ENCODE measurements at places on chromosomes 4 and X.

- DNase-seq, result peak; percentile 5
Measured at GRCh38 chr4:144174401-144175067, 34.0 kb upstream of the GYPA start.

GRCh38 chr4:122625156-122625555 is 4.3 kb upstream of the IL21 start:
- DNase-seq, result no peak

GRCh38 chrX:119236623-119237561 is 807 bp downstream of the PGRMC1 start:
- peak; percentile 31 for DNase-seq

DNA sequence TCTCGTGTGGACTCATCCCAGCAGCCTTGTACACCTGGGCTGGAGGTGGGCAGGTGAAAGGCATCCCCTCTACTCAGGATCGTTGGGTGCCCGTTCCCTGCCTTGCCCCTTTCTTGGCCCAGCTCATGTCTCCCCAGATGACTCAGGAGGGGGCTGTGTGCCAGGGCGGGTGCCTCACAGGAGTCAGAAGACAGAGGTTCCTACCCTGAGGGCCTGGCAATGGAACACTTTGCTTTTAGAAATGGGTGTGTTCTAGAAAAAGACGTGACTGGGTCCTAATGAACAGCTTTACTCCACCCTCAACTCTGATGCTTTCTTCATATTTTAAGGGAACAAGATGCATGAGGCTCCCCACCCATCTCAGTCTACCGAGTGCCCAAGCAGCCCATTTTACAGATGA is 22.5 kb upstream of the TRIM2 start:
- DNase-seq, result no peak

DNA sequence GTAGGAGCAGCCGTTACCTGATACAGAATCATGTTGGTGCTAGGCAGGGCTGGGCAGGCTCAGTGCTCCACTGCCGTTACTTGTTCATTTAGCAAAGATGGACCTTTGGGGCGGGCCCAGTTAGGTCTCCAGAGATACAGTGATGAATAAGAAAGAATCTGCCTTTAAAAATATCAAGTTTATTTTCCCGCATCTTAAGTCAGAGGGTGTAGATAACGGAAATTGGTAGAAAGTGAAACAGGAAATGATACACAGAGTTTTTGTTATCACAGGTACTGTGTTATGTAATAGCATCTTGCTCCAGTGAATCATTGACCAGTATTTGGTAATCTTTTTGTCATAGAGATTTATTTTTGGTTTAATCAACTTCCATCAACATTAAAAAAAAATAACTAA is 5.5 kb downstream of the TMEM131L start:
- DNase-seq, result peak; percentile 56

GRCh38 chrX:13547671-13548070 is 21.7 kb upstream of the EGFL6 start:
- no peak for DNase-seq

- DNase-seq, result no peak
Measured at GRCh38 chrX:17361620-17362019, 13.4 kb upstream of the NHS start.

DNA sequence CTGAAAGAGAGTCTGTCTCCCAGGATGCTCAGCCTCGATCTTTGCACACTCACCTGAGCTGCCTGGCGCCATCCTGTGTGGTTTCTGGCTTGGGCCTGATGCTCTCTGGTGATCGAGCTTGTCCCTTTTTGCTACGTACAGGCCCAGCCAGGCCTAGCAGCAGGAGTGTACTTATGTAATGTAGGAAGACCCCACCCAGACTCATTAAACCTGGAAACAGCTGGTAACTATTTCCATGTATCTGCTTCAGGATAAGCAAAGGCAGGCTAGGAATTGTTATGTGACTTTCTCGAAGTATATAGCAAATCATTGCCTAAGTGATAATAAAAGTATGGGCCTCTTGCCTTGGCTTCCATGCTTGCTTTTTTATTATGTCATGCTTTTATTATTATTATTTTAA is 18.6 kb upstream of the ARSJ start:
- no peak for DNase-seq

GRCh38 chr4:125184116-125184515 is 130.6 kb upstream of the FAT4 start:
- DNase-seq, result no peak

- no peak for DNase-seq
Measured at GRCh38 chrX:47802589-47802988, 34.1 kb upstream of the ZNF81 start.

DNA sequence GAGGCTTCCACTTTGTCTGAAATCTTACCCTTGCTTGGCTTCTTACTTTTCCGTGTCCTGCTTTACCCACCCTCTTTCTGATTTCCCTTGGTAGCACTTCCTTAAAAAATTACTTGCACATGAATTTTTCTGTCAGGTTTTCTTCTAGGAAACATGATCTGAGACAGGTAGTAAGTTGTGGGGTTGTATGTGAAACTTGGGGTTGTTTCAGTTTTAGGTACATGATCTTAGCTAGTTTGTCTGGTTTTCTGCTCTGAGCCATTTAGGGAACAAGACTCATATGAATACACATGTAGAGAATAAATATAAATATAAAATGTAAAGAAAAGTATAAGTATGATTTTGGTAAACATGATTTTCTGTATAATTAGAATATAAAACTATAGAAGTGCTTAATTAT is 17.4 kb upstream of the ARMCX2 start:
- no peak for DNase-seq

DNA sequence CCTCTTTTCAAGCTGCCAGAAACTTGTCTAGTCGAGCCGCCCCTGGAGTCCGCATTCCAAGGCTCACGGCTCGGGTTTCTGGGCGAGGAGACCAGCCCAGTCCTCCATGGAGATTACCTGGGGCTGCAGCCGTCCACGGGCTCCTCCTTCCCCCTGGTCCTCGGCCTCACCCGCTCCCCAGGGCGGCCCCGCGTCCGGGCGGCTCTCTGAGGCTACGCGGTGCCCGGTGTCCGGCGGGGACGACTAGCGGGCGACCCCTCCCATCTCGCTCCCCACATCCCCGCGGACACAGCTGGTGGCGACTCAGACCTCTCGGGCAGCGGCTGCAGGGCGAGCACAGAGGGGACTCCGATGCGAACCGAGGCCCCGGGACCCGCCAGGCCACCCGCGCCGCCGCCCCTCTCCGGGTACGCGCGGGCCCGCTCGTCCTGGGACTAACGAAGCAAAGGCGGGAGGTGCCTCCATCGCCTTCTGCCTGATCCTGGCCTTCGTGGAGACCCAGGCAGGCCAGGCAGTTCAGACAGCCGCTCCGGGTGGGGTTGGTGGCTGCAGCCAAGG is 159.4 kb downstream of the TRAM1L1 start:
- DNase-seq, result no peak

DNA sequence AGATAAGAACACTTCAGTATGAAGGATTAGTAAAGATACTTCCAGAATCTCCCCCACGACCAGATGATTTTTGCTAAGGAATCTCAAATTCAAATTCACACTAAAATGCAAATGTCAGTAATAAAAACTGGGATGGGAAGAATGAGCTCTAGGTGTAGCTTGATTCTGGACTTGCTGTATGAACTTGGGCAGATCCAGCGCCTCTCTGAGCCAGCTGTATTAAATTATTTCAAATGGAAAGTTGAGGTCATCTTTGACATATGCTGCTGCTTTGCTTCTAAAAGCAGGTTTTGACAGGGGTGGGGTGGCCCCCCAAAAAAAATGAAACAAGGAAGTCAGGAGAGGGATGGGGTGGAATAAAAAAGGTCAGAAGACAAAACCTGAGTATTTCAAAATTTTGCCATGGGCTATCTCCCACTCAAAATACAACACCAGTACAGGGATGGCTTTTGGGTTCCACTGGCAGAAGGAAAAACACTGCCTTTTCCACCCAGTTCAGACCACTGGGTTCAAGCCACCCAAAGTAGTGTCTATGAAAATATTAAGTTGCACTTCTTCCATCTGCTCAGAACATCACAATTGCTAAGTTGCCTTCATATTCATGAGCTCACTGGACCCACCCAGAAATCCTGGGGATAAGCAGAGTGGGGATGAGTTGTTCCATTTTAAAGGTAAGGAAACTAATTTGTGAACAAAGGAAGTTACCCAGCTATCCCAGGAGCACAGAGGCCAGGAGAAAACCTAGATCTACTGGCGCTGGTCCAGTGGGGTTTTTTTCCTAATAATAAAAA is 47.7 kb downstream of the ARHGEF9 start:
- DNase-seq, result no peak

- DNase-seq, result no peak
Measured at GRCh38 chr4:153154007-153154975, 50.0 kb upstream of the TRIM2 start.

- peak; percentile 25 for DNase-seq
Measured at GRCh38 chr4:81652069-81652478, 180.4 kb upstream of the RASGEF1B start.

- DNase-seq, result no peak
Measured at GRCh38 chr4:4496592-4497372, 45.1 kb downstream of the STX18 start.

- DNase-seq, result no peak
Measured at GRCh38 chrX:132426695-132427281, 62.0 kb downstream of the MBNL3 start.

- DNase-seq, result no peak
Measured at GRCh38 chrX:133959972-133960371, 25.4 kb downstream of the GPC3 start.

GRCh38 chr4:74367656-74368290 is 2.8 kb downstream of the EREG start:
- DNase-seq, result no peak

DNA sequence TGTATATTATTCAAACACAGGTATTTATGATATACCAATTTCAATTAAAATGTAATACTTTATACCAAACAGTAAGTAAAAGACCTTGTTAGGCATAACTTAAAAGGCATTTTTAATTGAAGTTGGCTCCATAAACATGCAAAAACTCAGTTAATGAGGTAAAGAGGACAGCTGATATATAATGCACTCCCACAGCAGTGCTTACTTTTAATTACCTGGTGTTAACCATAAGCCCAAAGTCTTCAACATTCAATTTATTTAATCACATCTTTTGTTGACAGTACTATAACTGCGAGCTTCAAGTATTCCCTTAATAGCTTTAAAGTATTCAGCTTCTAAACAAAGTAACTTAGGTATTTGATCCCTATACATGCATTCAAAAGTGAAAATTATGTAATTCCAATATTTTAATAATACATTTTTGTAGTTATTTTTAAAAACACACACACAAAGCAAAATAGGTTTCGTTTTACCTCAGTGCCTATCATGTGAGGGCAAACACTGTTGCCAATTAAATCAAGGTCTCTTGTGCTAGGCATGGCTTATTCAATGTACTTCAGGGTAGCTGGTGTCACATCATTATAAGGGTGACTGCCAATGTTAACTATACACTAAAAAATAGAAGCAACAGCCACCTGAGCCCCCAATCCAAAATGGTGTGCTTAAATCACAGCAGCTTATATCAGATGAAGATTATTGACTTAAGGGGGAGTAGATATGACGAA is 197.1 kb downstream of the LRBA start:
- no peak for DNase-seq

DNA sequence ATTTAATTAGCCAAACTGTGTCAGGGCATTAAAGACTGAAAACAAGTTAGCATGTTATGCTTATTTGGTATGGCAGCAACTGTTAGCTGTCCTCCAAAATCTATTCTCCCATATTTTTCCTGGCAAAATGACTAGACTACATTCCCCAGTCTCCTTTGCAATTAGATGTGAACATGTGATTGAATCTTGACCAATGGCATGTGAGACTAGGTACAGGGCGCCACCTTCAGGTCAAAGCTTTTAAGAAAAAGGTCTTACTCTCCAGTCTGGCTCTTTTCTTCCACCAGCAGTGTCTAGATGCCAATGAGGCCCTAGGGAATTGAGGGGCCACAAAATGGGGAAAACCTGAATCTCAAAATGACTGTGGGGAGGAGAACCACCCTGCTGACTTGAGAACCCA is 408.2 kb downstream of the SMARCA1 start:
- no peak for DNase-seq

GRCh38 chrX:104098151-104098808 is 14.0 kb upstream of the ZCCHC18 start:
- peak; percentile 37 for DNase-seq

GRCh38 chrX:27186671-27187070 is 276.5 kb downstream of the PPP4R3C start:
- DNase-seq, result peak; percentile 2

- DNase-seq, result no peak
Measured at GRCh38 chr4:52069571-52069970, 18.5 kb downstream of the SPATA18 start.

- no peak for DNase-seq
Measured at GRCh38 chrX:97672138-97672537, 788.4 kb downstream of the RPA4 start.

- DNase-seq, result no peak
Measured at GRCh38 chr4:151599863-151600262, 160.9 kb downstream of the GATB start.

DNA sequence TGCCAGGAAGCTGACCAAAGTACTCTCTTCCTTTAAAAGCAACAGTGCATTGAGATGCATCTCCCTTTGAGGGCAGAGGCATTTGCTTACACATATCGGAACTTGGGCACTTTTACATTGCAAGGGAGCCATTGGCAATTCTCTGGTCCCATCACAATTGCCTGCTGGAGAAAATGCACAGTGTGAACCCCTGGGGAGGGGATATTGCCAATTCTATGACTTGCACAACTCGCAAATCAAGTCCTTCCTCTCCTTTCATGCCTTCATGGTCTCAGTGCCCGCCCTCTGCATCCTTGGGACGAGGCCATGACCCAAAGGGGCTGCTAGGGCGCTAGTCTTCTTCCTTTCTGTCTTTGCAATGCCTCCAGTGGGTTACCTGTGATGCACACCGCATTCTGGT is 14.9 kb upstream of the PDZD4 start:
- DNase-seq, result no peak

DNA sequence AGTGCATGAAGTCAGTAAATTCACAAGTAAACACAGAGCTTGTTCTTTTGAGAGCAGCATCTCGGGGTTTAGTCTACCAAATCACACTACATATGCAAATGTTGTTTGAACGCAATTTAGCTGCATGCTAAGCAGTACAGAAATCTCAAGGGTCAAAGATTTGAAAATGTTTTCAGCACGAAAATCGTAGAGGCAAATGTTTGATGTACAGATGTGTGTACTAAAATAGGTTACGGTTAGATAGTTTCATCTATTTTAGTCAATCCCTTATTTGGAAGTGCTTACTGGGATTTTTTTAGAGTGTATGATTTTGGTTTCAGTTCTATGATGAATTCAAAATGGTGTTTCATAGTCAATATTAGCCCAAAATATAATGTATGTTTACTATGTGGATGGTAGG is 1928.2 kb upstream of the TENM3 start:
- DNase-seq, result no peak

DNA sequence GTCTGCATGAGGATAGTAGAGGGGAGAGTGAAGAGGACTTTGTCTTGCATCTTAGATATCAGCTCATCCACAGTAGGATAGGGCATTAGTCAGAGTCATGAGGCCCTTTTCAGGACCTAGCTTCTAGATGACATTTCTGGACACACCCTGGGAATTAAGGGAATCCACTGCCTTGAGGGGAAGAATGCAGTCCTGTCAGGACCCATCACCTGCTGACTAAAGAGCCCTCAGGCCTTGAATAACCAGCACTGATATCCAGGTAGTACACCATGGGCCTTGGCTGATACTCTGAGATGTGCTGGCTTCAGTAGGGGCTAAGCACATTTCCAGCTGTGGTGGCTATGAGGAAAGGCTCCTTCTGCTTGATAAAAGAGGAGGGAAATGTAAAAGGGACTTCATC is 134.4 kb downstream of the EDA2R start:
- no peak for DNase-seq

GRCh38 chr4:7381221-7381889 is 53.4 kb downstream of the PSAPL1 start:
- no peak for DNase-seq

All from activated naive CD4-positive, alpha-beta T cell treated with Interleukin-2 at 50 U/mL for 16 hours (primary cell).